Transverse colon (tissue), 4 donors: ENCODE measurements at places on chromosomes 13 and 19. TPM values are rescaled to one million over a fixed set of nuclear protein-coding genes. Genes with fewer than 3 reads are reported as not detected.

Gene TINCR
- total RNA-seq, result not detected

DNA sequence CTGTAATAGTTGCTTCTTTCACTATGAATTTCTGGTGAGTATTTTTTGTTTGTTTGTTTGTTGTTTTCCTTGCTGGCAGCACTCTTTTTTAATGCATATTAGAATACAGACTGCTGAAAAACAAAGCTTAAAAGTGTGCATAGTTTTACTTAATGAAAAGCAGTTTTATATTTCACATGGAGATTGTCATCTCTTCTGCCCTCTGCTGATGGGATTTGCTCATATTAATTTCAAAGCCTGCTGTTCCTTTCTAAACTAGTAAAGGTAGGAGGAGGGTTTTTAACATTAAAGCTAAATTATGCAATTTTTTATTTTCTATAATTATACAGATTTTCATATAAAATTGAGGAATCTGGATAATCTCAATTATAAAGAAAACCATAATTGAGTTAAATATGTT, 692.6 kb upstream of the SLITRK1 start:
- no peak for DNase-seq

GRCh38 chr13:82597747-82598146, 1284.5 kb downstream of the SLITRK1 start:
- DNase-seq, result no peak

DNA sequence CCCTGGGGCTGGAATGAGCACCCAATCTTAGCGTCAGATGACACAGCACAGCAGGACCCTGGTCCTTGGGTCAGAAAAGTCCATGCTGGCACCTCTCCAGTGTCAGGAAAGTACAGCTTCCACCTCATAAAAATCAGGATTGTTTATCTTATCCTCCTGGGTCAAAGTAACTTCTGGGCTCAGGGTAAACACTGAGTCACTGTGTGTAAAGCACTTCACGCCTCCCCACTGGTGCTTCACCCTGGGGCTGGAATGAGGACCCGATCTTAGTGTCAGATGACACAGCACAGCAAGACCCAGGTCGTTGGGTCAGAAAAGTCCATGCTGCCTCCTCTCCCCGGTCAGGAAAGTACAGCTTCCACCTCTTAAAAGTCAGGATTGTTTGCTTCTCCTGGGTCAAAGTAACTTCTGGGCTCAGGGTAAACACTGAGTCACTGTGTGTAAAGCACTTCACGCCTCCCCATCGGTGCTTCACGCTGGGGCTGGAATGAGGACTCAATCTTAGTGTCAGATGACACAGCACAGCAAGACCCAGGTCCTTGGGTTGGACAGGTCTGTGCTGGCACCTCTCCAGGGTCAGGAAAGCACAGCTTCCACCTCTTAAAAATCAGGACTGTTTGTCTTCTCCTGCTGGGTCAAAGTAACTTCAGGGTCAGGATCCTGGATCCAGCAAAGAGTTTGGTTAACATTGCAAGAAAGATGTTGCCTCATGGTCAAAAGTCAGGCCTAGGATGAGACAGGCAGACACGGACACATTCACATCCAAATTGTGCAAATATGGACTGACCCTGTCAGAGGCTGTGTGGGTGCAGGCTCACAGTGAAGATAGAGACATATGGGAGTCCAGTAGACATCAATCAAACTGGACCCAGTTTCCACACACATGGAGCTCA, 39.2 kb upstream of the CYP2A7 start:
- peak; percentile 83 for DNase-seq

Gene SHD
- 15.7 TPM for total RNA-seq

DNA sequence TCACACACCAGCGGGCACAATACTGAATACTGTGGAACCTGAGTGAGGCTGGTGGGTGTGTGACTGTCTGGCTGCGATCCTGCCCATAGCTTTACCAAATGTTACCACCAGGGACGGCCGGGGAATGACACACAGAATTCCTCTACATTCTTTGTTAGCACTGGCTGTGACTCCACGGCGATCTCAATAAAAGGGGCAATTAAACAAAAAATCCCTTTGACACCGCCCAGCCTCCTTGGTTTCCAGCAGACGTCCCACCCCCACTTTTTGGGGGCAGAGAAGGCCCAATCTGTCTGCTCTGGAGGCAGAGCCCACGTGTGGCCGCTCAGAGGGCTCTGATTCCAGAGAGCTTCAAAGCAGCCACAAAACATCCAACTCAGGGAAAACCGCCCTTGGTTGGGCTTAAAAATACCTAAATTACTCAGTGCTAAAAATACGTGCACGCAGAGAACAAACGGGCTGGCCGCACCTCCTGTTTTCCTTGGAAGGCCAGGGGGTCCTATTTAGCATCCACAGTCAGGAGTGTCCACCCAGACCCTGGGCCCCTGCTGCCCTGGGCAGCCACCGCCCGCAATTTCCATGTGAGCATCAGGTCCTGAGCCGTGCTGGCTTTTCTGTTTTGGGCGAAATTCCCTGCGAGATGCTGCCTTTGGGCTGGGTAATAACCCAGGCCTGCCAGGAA, 47.8 kb downstream of the GADD45B start:
- DNase-seq, result no peak

GRCh38 chr13:41586216-41586615, 128.9 kb downstream of the RGCC start:
- no peak for DNase-seq

GRCh38 chr19:11931051-11931450, 6.1 kb downstream of the ZNF700 start:
- DNase-seq, result peak; percentile 9

Gene UNC13A
- total RNA-seq, result 1.9 TPM

DNA sequence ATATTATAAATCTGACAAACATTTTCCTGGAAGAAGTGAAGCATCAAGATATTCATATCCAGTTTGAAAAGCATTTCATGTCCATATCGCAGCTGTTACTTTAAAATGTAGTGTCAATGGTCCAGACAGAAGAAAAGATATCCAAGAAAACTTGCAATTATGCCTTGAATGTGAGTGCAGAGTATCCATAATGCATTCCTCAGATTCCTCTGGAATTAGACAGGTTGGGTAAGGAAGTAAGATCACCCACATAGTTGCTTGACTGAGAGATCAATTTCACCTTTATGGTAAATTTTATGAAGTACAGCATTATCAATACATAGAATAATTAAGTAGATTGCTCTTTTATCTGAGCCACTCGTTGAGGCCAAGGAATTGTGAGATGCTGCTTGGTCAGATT, 327.0 kb upstream of the SLITRK5 start:
- no peak for DNase-seq

GRCh38 chr19:8459520-8460270, 14.9 kb downstream of the HNRNPM start:
- DNase-seq, result no peak

Gene FBN3
- total RNA-seq, result not detected

- DNase-seq, result no peak
Observed at GRCh38 chr19:28843761-28844492, 369.0 kb downstream of the UQCRFS1 start.

DNA sequence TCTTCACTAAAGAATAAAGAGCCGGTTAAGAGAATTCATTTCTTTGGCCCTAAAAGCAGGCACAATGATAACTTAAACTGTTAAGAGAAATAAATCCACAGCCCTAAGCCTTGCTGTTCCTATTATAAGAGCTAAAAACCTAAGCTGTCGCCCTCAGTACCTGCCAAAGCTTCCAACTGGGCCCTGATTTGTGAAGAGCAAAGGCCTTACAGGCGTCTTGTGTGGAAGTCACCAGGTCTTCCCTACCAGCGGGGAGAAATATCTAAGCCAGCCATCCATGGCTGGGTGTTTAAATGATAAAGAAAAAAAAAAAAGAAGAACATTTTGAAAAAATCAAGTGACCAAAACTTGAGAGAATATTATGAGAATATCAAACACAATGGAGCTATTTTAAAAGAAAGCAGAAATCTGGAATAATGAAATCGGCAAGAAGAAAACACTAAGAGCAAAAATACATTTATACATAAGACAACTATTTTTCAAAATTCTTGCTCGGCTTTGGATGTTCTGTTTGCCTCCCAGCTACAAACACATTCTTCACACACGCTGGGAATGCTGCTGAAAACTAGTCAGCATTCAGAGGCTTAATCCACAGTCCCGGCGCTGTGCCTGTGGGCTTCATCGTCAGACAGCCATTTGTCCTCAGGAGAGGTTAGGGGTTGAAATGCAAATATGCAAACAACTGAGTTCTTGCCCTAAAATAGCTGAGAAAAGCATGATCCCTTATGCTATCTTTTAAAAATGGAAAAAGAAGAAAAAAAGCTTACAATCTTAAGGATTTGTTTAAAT, 89.8 kb upstream of the LSM14A start:
- no peak for DNase-seq

- DNase-seq, result no peak
Observed at GRCh38 chr13:48155848-48156247, 60.9 kb upstream of the MED4 start.

DNA sequence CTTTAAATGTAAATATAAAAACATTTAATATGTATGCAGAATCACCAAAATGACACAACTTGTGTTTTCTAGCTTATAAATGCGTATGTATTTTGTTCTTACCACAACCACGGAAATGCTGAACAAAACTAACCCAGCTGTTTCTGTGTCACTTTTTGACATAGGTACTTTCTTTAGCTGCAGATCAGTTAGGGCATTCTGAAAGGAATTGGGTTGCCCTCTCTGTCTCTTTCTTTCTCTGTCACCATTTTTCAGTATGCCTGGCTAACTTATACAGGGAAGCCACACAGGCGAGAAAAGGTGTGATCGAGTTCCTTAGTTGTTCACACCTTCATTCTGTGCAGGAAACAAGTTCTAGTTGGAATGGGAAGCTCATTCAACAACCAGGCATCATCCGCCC, 72.6 kb upstream of the ARGLU1 start:
- no peak for DNase-seq

GRCh38 chr19:2356036-2356646, 3.9 kb upstream of the TMPRSS9 start:
- DNase-seq, result no peak

- no peak for DNase-seq
Observed at GRCh38 chr19:4635754-4636116, 3.6 kb upstream of the TNFAIP8L1 start.

- DNase-seq, result no peak
Observed at GRCh38 chr19:14565765-14566711, 5.8 kb downstream of the NDUFB7 start.

- DNase-seq, result no peak
Observed at GRCh38 chr13:107788464-107789165, 426.7 kb downstream of the LIG4 start.
